ENCODE measurements at places on chromosomes 3 and 15.

DNA sequence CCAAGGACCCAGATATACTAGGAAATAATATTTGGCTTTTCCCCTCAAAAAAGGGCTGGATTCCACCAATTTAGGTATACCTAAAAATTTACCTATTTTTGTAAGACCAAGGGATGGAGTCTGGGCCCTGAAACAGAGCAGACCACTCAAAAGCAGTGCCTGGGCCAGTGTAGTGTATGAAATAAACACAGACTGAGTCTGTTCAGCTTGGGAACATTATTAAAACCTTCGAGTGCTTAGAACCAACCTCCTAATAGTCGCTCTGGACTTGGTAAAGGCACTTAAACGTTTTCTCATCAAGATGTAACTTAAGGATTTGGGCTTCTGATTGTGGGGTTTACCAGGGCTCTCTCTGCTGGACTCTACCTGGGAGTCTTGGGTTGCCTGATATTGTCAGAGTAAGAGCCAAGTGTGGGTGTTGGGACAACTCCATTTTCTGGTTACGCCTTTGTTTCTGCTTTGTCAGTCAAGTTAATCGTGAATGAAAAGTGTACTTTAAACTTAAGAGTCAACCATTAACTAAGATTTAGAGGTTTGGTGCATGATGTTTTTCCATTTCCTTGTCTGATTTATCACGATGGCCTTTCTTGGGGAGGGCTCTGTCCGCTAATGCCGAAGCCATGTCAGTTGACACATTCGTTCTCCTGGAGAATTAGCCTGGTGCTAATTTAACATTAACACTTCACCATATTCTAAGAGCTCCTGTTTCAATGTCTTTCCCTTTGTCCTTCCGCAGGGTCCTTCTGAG is 221.0 kb upstream of the TPM1 start:
- no peak for DNase-seq

DNA sequence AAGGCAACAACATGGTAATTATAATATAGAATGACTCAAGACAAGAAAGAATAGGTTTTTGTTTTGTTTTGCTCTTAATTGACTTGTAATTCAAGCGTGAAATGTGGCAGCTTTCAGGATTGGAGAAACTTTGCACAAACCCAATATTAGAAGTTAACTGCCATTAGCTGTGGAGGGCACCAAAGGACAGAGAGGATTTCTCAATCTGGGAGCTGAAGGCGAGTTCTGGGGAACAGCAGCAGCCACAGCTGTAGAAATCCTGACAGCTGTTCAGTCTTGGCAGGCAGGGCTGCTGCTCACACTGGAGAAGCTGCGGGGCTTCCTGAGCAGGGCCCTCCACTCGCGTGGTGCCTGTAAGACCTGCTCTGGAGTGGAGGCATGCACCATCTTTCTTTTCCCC is 182.2 kb upstream of the IL12A start:
- DNase-seq: peak; percentile 9

- DNase-seq: no peak
These were observed 11.4 kb downstream of the FAM174B start for GRCh38 chr15:92643849-92644815.

DNA sequence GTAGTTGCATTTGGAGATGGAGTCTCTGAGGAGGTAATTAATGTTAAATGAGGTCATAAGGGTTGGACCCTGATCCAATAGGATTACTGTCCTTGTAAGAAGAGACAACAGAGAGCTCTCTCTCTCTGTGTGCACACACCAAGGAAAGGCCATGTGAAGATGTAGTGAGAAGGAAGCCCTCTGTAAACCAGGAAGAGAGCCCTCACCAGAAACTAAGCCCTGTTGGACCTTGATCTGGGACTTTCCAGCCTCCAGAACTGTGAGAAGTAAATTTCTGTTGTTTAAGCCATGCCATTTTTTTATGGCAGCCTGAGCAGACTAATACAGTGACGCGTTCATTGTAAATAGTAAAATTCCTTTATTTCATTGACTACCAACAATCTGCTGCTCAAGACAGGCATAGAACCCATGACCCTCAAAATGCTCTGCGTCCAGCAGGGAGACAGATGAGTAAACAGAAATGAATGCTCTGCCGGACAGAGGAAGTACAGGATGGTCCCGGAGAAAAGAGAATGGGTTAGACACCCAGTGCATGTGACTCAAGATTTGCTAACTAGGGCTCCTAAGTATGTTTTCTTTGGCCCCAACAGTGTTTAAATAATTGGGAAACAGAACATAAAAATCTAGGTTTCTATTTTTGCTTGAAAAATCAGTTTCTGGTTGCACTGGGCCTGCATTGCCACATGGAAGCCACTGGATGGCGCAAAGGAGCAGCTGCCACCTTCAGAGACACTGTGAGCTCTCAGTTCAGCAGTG is 37.9 kb upstream of the TNFAIP8L3 start:
- DNase-seq: no peak

GRCh38 chr3:193848547-193848946 is 255.5 kb downstream of the OPA1 start:
- DNase-seq: no peak

- no peak for DNase-seq
These were observed 127.3 kb downstream of the RAP2B start for GRCh38 chr3:153289334-153289808.

GRCh38 chr3:172069478-172069877 is 30.1 kb downstream of the FNDC3B start:
- DNase-seq: no peak
